ENCODE measurements at places on chromosomes 1 and 21.

DNA sequence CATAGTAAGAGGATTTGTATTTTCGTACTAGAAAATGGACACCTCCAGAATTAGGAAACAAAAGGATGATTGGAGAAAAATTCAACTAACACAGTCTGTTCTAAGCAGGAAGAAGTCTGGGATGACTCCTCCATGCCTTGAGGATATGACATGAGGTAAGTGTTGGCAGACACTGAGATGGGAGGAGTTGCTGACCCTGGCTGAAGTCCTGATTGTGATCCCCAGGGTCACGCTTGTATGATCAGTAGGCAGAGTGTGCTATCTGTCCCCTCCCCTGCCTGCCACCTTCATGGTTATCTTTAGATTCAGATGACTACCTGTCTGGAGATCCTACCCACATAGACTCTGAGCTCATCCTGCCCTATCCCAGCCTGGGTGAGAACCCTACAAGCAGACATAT is 249.1 kb downstream of the C1orf94 start:
- no peak for DNase-seq

DNA sequence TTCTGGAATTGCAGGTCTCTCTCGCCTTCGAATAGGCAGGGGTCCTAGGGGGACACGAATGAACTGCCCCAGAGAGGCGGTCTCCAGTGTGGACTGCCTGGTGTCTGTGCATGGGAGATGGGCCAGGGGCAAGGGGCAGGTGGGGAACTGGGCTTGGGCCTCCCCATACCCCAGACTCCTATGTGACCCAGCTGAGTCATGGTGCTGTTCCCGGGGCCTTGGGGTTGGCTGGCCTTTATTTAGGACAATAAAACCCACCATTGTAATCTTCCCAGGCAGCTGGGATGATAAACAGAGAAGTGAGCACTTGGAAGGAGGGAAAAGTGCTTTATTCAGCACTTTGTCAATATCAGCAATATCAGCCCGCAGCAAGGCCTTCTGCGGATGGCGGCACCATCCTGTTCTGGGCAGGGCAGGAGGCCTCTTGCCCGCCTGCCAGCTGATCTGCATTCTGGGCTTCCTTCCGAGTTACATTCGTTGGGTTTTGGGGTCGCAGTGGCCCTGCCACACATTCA is 209.0 kb upstream of the TMEM51 start:
- no peak for DNase-seq

DNA sequence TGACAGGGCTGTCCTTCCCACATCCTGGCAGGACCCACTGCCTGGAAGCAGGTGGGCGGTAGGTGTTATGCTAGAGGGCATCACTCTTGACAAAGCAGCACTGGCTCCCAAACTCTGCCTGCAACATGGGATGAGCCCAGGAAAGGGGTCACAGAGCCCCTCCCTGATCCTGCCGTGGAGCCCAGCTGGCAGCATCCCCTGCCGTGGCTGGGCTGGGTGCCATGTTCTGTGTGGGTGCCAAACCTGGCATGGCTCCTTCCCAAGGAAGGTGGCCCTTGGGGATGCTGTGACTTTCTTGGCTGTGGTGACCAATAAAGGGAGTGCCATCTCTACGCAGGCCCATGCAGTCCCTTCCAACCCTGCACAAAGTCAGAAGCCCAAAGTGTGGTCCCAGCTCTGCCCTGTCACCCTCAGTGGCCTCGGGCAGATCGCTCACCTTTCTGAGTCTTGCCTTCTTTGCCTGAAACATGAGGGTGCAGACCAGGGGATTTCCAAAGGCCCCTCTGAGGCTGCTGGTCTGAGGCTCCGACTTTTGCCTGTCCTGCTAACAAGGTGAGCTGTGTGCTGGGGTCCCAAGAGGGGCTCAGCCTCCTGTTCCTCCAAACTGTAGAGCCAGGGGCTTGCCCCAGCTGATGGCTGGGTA is 6.0 kb downstream of the CDK18 start:
- no peak for DNase-seq

- DNase-seq, result no peak
These were observed 277.2 kb downstream of the KCTD3 start for GRCh38 chr1:215844266-215844665.

DNA sequence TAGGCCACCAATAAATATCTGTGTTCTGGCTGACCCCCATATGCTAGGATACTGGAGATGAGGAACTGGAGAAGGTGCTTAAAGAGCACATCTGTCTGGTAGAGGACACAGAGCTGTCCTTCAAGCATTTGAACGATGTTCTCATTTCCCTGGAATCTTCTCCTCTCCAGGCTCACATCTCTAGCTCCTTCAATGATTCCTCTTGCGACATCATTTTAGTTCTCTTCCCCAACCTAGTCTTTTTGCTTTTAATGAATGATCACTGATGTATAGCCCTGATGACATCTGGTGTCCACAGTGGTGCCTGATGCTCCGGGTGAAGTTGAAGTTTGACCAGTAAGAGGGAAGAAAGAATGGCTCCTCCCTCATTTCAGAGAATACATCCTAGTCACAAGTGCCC is 80.8 kb upstream of the UBE2U start:
- DNase-seq, result peak; percentile 47

DNA sequence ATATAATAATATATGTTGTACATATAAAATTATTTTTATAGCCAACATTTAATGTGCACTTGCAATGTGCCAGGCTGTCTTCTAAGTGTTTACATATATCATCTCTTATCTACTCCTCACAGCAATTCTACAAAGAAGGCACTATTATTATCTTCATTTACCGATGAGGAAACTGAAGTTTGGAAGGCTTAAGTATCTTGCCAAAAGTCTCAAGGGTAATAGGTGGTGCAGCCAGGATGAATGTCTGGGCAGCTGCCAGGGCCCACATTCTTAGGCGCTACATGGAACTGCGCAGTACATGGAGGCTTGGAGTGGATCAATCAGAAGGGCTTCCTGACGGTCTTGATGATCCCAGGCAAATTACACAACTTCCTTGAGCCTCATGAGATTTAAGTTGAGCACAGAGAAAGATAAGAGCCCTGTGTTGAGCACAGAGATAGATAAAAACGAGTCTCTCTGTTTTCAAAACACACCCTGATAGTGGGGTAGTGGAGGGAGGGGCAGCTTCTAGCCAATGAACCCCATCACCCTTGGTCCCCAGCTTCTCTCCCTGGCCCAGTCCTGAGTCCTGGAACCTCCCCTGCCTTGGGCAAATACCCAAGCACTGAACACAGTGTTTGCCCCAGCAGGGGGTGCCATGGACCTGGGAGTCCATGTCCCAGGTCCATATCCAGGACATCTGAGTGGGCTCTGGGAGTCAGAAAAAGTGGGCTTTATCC is 9.2 kb downstream of the POU3F1 start:
- no peak for DNase-seq

GRCh38 chr1:82819234-82819633 is 1018.5 kb downstream of the ADGRL2 start:
- DNase-seq, result peak; percentile 27

- no peak for DNase-seq
These were observed 5.5 kb upstream of the STK40 start for GRCh38 chr1:36391271-36391670.

- DNase-seq, result no peak
These were observed 6.6 kb downstream of the SCAF4 start for GRCh38 chr21:31725202-31725839.

DNA sequence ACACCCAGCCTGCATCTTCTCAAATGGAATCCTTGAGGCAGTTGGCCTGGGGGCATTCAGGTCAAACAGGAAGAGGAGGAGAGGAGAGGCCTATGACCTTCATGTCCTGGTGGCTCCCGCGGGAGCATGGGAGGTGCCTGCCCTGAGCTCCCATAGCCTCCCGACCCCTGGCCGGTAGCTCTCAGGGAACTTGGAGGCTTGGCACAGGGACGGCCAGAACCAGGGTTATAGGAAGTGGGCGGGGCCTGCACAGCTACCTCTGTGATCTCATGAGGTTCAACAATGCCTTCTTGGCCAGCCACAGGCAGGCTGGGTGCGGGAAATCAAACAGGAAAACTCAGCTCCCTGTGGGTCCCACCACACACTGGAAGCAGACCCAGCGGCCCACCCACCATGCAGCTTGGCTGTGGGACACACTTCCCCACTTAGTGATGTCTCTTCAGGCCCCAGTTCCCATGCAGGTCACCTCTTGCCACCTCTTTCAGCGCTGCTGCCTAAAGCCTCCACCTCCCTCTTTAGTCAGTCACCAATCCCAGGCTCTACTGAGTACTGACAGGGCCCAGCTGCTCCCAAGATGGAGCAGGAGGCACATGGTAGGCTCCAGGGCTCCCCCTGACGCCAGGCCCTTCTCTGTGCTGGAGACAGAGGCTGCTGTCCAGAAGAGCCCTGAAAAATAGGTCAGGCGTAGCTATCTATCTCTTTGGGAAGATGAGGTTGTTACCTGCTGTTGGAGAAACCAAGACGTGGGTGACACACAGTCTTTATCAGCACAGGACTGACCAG is at the start of gene SLFNL1:
Gene SLFNL1, minus strand, starts transcription at position 200 of the 783 bp plus-strand sequence. CDS start 1,065 bp downstream, outside the sequence.
- no peak for DNase-seq

DNA sequence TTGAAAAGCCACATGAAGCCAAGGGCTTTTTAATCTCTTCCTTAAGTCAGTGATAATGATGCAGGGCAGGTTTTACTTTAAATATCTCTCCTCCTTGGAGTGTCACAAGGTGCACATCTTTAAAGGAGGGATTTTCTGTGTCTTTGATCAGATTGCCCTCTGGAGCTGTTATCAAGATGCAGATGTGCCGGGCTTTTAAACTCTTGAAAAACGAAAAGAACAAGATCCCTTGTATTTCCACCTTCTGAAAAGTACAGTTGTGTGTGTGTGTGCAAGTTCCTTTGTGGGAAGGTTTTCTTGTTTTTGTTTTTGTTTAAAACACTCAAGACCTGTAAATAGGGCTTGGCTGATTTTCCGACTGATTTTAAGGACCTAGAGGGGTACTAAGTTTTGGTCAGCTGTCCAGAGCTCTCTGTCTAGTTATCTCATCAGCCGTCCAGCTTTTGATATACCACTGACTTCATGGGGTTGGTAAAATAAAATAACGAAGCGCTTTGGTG is 1.6 kb downstream of the MARK1 start:
- DNase-seq, result no peak

DNA sequence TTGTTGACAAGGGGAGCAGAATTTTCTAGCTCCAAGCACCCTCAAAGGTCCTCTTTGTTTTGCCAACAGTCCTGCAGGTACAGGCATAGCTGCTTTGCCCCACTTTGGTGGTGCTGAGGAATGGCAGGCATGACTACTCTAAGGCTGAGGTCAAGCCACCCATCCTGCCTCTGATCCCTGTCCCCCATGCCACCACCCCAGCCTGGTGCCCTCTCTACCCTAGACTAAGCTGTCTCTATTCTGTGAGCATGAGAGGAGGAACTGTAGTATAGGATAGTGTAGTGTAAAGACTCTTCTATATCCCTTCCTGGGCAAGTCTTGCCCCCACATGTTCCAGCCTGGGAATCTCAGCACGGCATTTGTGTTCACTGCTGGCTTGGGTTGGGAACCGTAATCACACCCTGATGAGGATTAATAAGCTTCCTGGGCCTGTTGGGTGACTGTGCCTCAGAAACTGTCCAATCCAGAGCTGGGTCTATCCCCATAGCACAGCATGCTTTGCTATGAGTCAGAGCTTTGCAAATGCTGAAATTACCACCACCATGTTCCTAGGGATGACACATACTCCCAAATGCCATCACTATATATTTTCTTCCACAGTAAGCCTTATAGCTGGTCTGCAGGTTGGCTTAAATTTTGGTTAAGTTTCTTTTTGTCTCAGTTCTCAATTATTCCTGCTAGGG is 105.7 kb upstream of the PPP2R5A start:
- DNase-seq, result peak; percentile 22

- DNase-seq, result peak; percentile 23
These were observed 195.6 kb upstream of the CAMK1G start for GRCh38 chr1:209387969-209388329.

DNA sequence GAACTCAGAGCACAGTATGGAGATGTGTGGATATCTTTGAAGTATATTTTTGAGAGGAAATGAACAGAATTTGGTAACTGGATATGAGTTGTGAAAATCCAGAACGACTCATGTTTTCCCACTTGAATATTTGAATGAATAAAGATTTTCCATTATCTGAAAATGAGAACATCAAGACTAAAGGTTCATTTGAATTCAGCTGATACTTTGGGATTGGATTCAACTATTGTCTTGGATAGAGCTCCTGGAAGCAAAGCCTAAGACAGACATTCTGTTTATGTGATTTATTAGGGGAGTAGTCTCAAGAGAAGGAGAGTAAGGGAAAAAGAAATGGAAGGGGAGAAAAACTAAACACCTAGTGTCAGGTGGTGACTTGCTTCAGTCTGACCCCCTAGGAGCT is 256.0 kb upstream of the LYPLAL1 start:
- DNase-seq, result no peak

GRCh38 chr1:150796374-150796773 is 11.7 kb downstream of the CTSK start:
- no peak for DNase-seq

DNA sequence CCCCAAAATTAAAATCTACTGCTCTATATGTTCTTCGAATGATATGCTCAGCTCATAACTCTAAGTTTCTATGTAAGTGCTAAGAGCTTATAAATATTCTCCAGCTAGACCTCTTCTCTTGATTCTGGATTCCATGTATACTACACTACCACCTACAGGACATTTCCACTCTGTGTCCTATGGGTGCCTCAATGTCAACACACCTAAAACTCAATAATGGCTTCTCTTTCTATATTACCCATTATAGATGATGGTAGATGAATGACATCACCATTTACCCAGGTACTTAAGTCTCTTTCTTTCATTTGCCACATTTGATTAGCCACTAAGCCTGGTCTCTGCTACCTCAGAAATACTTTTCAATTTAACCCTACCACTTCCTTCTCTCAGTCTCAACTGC is 41.3 kb downstream of the TBX19 start:
- DNase-seq, result peak; percentile 28

GRCh38 chr1:246573491-246573890 is 7.2 kb downstream of the CNST start:
- no peak for DNase-seq

DNA sequence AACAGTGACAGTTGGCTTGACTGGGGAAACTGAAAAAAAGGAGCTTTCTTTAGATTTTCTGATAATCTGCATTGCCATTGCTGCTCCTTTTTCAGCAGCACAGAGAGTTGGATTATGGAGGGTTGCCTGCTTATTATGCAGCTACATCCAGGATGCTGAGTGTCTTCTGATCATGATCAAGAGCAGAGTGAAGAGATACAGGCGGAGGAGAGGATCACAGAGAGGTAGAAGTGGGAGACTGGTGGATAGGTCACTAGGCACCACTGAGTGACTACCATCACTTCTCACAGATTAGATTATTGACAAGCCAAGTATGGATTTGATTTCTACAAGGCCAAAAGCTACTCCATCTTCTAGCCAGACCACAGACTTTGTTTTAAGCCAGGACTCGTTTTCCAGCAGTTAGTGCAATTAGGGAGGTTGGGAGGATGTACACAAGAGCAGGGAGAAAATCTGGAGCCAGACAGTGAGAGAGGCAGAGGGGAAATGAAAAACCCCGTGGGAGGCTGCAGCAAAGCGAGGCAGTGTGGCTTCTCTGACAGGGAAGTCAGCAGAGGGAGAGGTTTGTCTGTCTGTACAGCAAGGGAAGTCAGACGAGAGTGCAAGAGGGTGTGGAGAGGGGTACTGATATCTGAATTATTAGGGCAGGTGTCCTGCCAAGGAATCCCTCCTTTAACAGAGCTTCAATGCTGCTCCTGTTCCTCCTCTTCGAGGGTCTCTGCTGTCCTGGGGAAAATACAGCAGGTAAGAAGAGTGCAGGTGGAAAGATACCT is at the start of gene CD1E:
Gene CD1E, plus strand, starts transcription at position 592 of the 773 bp plus-strand sequence. Its CDS starts 95 bp downstream, at position 687.
- no peak for DNase-seq

- DNase-seq, result no peak
These were observed 88.1 kb downstream of the TM2D1 start for GRCh38 chr1:61636814-61637213.

- DNase-seq, result no peak
These were observed 5.1 kb downstream of the PODN start for GRCh38 chr1:53066891-53067738.
